ENCODE measurements at places on chromosomes 6 and 20. TPM values are rescaled to one million over a fixed set of nuclear protein-coding genes. Genes with fewer than 3 reads are reported as not detected.

Gene TTPAL
- 12.1 TPM for polyA plus RNA-seq

Gene CLDN20
- polyA plus RNA-seq = 1.2 TPM

Gene F13A1
- polyA plus RNA-seq = 38.2 TPM

Gene BACH2
- polyA plus RNA-seq = 8.8 TPM

Gene INSM1
- polyA plus RNA-seq = 1.2 TPM

Gene RFX6
- polyA plus RNA-seq = 2.6 TPM

Gene ISM1
- 18.2 TPM for polyA plus RNA-seq

Gene PLN
- 2.8 TPM for polyA plus RNA-seq

Gene MOXD1
- polyA plus RNA-seq = 52.3 TPM

Gene OPRM1
- not detected for polyA plus RNA-seq

Gene ARFGEF3
- polyA plus RNA-seq = 6.9 TPM

Measured in left lung (tissue), 14 donors.